ENCODE measurements at places on chromosomes 7 and 10. TPM values are rescaled to one million over a fixed set of nuclear protein-coding genes. Genes with fewer than 3 reads are reported as not detected.

GRCh38 chr10:95211606-95212279 lies 17.7 kb downstream of the ACSM6 start:
- no peak for DNase-seq

- DNase-seq = peak; percentile 76
Measured at GRCh38 chr10:6498771-6499170, 81.3 kb downstream of the PRKCQ start.

DNA sequence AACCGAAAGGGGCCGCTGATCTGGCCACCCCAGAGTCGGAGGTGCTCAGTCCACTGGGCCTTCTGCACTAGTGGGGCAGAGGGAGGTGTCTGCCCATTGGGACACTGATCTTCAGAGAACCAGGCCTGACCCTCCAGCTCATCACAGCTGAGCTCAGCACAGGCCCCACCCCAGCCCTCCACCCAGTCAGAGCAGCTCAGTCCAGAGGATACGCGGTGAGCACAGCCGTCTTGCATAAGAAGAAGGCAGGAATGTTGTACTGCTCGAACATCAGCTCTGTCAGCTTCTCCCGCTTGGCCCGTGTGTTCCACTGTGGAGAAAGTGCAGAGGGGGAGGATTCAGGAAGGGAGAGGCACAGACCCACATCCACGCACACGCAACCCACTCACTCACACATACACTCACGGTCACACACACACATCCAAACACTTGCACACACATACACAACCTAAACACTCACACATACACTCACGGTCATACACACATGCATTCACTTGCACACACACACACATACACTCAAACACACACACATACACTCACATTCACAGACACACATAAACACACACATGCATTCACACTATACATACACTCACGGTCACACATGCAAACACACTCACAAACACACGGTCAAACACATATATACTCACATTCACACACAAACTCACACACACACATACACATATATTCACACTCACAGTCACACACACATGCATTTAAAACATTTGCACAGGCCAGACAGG lies 6.3 kb downstream of the ACTL6B start:
- no peak for DNase-seq

- no peak for DNase-seq
Measured at GRCh38 chr10:127149501-127150081, 46.8 kb downstream of the INSYN2A start.

- DNase-seq = no peak
Measured at GRCh38 chr7:86972072-86972471, 87.4 kb downstream of the ELAPOR2 start.

The VTI1A gene
- 54.6 TPM for total RNA-seq

The TFPI2 gene
- total RNA-seq = 0.30 TPM

GRCh38 chr10:63922468-63923284 lies 401.5 kb downstream of the REEP3 start:
- DNase-seq = no peak

DNA sequence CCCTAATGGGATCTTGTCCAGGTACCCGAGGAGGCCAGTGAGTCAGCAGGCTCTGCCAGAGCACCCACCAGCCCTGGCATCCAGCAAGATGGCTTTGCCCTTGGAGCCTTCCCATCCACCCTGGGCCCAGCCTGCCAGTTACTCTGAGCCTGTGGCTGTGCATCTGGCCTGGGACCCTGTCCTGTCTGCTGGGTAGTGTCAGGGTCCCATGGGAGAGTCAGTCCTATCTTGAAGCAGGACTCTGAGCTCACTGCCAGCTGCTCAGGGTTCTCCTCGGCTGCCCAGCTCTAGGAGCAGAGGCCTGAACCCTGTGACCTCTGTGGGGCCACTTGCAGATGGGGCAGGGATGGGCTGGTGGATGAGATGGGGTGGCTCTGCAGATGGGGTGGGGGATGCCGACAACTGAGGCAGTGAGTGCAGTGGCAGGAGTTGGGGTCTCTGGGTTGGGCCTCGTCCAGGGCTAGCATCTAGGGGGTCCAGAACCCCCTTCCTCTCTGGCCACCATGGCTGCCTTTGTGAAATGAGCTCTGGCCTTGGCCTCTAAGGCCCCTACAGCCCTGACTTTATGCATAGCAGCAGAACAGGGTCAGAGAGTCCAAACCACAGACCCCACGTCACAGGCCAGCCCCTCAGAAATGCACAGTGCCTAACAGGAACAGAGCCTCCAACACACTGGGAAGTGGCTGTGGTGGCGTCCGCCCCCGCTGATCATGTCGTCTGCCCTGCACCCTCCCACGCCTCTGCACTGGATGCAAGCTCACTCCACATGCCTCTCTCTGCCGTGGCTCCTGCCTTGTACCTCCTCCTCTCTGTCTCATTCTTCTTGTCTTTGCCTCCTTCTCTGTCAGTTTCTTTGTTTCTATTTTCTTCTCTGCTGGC lies 88.1 kb upstream of the RET start:
- peak; percentile 43 for DNase-seq

The PHKG1 gene
- total RNA-seq = 2.5 TPM

- DNase-seq = peak; percentile 61
Measured at GRCh38 chr10:71212318-71213126, at the start of gene UNC5B. UNC5B (plus strand) TSS chr10:71212570; CDS start chr10:71212986, 416 bp downstream.

DNA sequence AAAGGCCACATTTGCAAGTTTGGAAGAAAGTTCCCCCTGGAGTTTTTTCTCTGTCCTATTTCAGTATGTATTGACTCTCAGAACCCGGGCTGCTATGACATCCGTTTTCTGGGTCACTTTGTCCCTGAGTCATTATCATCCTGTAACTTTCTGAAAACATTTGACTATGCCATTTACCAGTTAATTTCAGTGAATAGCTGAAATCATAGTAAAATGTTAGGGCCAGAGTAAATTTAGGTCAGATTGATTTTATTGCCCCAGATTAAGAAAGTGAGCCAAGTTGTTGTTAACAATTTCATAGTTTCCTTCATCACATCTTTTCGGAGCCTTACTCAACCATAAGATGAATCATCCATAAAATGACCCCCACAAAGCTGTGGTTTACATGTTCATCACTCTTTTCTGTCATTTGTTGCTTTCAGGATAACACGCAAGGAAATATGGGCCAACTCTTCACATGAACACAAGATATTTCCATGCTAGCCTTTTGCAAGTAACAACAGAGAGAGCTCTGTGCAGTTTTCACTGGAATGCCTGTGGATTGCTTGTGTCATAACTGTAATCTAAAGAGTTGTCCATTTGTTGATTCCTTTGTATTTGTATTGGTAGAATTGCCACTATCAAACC lies 3.9 kb upstream of the MACC1 start:
- DNase-seq = no peak

DNA sequence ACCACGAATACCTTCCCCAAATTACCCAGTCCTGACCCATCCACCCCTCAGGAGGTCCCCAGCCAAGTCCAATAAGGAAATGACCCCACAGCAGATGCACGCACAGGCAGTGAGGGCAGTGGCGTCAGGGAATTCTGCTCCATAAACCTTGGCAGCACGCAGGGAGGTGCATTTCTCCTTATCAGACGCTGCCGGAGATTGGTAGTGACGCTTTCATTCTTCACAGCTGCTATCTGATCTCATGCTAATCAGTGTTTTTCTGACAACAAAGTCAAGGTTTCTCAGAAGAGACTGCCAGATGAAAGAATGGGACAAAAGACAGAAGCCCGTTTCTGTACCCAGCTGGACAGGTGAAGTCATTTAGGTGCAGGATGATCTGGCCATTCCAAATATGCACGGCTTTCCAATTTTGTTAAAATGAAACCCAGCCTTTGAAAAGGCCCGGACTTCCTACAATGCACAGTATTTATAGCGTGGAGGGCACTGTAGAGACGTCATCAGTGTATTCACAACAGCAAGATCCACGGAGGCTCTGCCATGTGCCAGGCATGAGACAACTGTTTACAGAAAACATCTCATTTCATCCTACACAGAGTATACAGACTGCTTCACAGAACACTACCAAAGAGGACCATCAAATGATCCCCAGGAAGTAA lies 35.3 kb downstream of the DIP2C start:
- no peak for DNase-seq

GRCh38 chr10:117663750-117664149 lies 121.2 kb downstream of the EMX2 start:
- DNase-seq = no peak

DNA sequence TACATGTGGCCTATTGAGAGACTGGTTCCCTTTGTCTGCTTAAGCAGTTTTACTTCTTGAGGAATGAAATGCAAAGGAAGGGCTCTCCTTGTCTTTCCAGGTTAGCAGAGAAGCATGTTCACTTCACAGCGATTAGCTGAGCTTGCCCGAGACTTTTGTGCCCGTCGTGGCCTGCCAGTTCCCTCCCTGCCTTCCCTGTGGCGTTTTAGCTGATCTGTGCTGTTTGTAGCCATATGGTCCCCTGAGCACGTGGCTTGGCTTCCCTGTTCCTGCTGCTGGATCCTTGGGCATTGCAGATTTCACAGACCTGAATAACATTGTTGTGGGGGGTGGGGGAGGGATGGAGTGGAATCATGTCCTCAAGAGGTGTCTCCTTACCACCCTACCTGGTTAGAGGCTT lies 61.8 kb downstream of the SND1 start:
- DNase-seq = no peak

GRCh38 chr7:84372712-84373111 lies 178.1 kb upstream of the SEMA3A start:
- DNase-seq = no peak

- no peak for DNase-seq
Measured at GRCh38 chr7:128699196-128699712, 27.2 kb downstream of the GARIN1A start.

GRCh38 chr10:31149835-31150512 lies 118.3 kb upstream of the ZNF438 start:
- DNase-seq = no peak

DNA sequence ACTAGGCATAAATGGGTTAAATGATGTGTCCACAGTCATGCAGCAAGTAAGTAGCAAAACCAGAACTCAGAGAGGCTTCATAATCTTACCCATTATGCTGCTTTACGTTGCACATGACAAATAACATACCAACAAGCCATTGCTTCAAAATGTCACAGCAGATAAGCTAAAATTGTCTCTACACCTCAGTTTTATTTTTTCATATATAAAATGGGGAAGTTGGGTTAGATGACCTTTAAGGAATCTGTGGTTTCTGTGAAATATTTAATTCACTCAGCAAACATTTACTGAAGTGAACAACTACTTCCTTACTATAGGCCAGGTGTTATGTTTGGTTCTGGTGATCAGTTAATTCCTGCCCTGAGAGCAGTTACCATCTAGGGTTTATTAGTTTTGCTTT lies 2.2 kb upstream of the ASCC1 start:
- DNase-seq = no peak

- no peak for DNase-seq
Measured at GRCh38 chr10:61565819-61566560, 96.7 kb upstream of the CABCOCO1 start.

GRCh38 chr10:30738416-30738815 lies 108.9 kb upstream of the LYZL2 start:
- no peak for DNase-seq

- no peak for DNase-seq
Measured at GRCh38 chr7:20503278-20503950, 112.1 kb upstream of the ABCB5 start.

GRCh38 chr7:17247357-17247756 lies 51.1 kb upstream of the AHR start:
- DNase-seq = no peak

The NXPH1 gene
- total RNA-seq = not detected

DNA sequence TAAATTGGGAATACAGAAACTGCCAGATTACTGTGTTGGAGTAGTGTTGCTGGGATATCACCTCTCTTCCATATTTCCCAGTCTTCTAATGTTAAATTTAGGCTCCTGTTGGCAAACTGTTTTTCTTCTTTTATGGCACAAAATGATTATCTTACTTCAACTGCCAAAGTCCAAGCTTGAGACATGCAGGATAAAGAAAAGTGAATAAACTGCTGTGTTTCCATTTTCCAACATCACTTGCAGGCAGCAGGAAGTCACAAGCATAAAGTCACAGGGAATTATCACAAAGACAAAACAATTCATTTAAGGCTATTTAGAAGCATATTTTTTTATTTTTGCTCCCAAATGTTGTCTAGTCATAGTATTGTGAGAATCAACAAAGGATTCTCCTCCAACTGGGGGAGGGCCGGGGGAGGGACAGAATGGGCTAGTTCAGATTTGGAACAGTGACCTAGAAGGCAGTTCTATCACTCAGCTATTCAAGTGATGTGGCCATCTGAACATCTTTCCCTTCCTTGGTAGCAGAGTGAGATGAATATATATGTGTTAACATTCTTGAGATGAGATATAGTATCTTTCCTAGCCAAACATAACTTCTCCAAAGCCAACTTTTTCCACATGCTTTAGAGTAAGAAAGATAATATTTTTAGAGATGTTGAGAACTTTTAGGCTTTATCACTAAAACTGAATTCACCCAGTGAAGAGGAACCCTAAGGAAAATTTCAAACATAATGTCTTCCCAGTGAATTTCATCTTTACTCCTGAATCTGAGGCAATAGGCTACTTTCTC lies 364.7 kb downstream of the CTNNA3 start:
- DNase-seq = no peak

The CCSER2 gene
- 52.7 TPM for total RNA-seq

The IFIT1B gene
- total RNA-seq = 0.29 TPM

The DPYSL4 gene
- total RNA-seq = 1.5 TPM

The CLDN4 gene
- 0.12 TPM for total RNA-seq

The FAM237B gene
- not detected for total RNA-seq

DNA sequence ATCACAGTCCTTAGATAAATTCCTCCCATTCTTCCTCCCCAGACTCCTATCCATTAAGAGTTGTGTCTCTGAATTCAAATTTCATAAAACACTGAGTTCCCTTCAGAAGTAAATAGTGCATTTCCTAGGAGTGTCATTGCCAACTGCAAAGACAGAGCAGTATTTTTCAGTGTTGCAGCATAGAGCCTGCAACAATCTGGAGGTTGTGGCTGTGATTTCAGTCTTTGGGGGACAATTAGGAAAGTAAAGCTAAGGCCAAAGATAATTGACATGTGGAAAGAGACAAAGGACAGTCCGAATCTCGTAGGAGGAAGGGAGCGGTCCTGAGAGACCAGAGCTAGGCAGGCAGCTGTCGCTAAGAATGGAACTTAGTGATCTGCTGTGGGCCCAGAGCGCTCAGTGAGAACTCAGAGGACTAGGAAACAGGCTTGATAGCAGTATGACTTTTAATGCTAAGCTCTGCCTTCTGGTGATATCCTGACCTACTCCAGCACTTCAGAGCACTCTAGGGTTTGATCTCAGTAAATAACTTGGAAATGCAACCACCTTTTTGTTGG lies 46.2 kb downstream of the PRPF18 start:
- no peak for DNase-seq

DNA sequence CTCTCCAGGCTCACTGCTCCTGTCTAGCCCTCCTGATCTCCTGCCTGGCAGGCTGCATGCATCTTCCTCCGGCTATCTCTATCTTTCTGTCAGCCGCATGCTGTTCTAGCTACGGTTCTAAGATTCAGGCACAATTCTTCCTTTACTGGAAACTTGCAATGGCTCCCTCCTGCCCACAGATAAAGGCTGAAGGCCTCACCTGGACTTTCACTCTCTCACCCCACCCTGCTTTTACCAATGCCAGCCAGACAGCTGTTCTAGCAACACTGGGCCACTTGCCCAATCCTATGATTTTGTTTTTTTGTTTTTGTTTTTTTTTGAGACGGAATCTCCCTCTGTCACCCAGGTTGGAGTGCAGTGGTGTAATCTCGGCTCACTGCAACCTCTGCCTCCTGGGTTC lies 38.3 kb downstream of the BEND7 start:
- DNase-seq = no peak

Measured in activated CD8-positive, alpha-beta memory T cell treated with anti-CD3 and anti-CD28 coated beads, Interleukin-2, amount 10 ng/mL, durations not matched to agents 7 days and 5 days (primary cell).